ENCODE measurements at places on chromosomes 13 and 19.

DNA sequence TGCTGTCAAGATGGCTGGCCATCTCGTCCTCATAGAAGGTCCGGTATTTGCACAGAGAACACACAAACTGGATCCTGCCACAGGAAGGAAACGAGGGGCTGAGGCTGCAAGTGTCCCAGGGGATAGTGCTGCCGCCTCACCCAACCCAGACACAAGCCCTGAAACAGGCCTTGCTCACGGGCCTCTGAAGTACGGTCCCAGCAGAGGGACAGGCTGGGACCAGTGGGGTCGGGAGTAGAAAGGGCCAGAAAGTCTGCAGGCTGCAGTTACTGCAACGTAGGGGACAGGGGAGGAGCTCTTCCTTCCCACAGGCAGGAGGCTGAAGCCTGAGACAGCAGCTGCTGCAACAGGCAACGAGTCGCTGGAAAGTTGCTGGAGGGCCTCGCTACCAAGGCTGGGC is 18.2 kb upstream of the AKAP8 start:
- no peak for DNase-seq

- DNase-seq, result no peak
These were observed 418.6 kb downstream of the OXGR1 start for GRCh38 chr13:96575423-96576320.

- DNase-seq, result no peak
These were observed 257.4 kb downstream of the TDRD3 start for GRCh38 chr13:60654415-60654814.

DNA sequence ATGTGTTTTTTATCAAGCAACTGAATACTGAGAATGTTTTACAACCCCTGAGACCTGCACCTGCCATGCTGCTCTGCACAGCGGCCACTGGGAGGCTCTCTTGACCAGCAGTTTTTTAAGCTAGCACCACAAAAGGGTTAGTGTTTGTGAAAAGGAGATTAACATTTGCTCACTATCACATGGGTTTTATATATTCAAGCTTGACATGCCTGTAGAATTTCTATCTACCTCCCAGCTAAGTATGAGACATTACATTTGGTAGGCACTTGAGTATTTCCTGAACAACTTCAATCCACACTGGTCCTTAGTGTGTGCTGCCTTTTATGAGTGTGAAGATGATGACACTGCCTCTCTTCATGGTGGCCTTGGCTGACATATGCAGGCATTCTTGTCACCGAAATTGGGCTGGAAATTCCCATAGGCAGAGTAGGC is 1238.9 kb downstream of the UQCRFS1 start:
- no peak for DNase-seq

DNA sequence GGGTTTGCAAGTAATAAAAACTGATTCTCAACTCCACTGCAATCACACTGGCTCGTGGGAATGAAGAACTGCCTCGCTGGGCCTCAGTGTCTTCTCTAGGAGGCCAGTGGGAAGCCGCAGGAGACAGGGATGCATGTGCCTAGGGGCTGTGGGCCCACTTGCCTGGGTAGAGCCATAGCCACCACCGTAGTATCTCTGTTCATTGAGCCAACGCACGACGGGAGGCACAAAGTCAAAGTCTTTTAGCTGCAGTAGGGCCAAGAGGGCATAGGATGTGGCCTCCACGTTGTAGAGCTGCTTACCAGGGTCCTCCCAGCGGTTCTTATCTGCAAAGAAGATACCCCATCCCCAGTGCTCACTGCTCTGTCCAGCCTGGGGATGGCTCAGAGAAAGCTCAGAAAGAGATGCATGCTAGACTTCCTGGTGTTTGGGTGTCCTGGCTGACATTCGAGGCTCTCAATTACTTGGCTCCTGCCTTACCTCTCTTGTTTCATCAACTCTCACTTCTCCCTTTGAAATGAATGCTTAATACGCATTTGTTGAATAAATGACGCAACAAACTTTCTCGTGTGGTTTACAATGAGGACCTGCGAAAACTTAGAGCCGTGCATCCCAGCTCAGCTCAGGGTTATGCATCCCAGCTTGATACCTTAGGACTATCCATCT is 16.1 kb upstream of the TNFSF14 start:
- peak; percentile 48 for DNase-seq

DNA sequence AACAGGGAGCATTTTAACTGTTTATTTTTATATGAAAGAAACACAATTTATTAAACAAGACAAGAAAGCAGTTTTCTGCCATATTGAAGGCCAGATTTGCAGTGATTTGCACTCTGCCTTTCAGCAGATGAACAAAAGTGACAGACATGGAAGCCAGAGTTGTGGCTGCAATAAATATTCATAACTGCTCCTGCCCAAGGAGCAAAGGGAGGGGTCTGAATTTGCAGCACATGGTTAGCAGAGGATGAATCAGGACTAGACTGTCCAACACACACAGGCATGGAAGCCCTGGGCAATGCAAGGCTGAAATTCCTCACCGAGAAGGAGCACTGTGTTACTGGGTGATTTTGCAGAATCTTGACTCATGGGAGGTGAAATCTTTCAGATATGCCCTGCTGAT is 418.2 kb downstream of the DCT start:
- DNase-seq, result no peak

GRCh38 chr19:23956051-23956450 is 41.4 kb downstream of the ZNF726 start:
- DNase-seq, result no peak

DNA sequence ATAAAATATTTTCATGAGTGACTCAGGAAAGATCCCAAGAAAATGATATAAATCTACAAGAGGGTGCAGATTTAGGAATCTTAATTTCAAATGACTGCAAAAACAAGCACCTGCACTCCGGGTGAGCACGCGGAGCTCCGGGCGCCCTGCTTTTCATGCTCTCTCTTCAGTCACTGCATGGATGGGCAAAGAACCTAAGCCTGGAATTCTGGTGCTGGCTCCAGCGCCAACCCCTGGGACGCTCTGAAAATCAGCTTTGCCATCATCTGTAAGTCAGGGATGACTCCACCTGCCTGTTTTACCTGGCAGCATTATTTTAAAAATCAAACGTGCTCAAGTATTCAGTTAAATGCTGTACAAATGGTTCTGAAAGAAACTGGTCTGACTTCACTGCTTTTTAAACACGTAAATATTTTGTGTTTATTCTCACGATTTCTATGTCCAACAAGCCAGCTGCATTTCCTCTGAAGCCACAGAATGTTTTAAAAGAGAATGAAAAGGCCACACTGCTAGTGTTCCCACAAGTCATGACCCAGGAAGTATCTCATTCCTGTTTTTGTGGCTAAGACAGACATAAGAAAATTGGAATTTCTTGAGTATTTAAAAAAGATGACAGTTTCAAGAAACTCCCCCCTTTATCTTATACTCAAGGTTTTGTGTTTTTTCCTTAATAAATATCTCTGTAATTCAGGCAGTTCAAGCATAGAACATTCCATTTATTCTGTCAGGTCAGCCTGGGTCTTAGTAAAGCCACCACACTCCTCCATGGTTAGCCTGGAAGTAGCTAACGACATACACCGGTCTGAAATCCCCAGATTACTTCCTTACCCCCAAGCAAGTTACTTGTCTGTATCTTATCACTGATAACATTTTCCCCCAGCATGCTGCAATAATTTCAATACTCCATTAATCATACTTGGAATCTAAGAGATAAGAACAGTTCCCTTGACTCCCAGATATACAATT is 81.1 kb downstream of the COL4A1 start:
- DNase-seq, result no peak

DNA sequence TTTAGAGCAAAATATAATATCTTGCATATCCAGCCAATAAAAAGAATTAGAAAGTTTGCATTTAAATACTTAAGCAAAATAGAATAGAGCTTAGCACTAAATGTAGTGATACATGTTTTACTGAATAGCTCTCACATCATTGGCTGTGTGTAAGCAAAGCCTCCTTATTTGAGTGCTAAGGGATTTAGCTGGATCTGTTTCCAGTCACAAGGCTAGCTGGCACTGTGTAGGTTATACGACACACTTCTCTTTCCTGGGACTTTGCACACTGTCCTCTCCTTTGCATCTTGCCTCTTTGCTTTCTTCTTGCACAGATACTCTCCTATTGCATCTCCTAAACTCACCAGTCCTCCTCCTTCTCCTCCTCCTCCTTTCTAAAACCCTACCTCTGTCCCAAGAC is 423.8 kb downstream of the KLF5 start:
- DNase-seq, result no peak

- DNase-seq, result no peak
These were observed 33.5 kb downstream of the ZNF506 start for GRCh38 chr19:19788015-19788414.

GRCh38 chr19:11519138-11519537 is 9.8 kb downstream of the ECSIT start:
- DNase-seq, result no peak

GRCh38 chr19:45297674-45298073 is 25.0 kb downstream of the CKM start:
- DNase-seq, result no peak

DNA sequence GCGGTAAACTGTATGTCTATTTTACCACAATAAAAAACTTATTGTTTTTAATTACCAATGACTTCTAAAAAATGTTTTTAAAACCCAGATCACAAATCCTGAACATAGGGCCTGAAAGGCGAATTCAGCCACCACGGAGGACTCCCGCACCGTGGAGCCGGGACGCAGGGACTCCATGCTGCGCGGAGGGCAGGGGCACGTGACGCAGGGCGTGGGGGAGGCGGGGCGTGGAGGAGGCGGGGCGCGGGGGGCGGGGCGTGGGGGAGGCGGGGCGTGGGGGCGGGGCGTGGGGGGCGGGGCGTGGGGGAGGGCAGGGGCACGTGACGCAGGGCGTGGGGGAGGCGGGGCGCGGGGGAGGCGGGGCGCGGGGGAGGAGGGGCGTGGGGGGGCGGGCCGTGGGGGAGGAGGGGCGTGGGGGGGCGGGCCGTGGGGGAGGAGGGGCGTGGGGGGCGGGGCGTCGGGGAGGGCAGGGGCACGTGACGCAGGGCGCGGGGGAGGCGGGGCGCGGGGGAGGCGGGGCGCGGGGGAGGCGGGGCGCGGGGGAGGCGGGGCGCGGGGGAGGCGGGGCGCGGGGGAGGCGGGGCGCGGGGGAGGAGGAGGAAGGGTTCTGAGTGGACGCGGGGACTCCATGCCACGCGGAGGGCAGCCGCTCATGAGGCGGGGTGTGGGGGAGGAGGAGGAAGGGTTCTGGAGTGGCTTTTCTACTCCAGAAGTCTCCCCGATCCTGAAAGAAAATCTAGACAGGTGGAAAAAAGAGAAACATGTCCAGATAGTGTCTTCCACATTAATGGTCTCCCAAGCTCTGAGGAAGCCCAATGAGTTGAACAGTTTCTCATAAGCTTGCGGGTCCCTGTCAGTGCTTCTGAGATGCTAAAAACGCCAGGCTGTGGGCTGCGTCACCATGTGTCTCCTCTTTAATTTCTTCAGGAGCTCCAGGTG is 4.4 kb upstream of the PROZ start:
- peak; percentile 94 for DNase-seq

DNA sequence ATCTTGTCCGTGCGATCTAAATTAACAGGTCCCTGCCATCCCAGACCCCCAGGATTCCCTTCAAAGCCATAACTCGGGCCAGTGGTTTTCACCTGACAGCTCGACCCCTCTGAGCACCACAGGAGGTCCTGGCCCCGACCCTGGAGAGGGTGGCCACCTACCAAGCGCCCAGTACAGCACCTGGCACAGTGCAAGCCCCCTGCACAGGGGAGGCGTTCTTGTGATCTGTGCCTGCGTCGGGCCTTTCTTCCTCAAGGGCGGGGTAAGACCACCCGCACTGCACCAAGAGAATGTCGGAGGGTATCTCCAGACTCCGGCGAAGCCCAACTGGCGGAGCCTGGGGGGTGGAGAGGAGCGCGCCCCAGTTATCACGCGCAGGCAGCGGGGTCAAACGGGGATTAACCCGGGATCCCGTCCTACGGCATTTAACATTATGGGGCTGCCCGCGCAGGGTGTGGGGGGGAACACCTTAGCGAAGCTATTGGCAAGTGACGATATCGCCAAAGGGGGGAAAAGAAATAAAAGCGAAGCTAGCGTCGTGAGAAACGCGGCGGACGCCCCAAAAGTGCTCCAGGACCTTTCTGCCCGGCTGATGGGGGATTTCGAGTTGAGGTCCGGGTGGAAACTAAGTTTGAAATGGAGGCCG is 1.3 kb upstream of the HNRNPL start:
- DNase-seq, result peak; percentile 85

- no peak for DNase-seq
These were observed 263.3 kb downstream of the COG6 start for GRCh38 chr13:39918620-39919236.

DNA sequence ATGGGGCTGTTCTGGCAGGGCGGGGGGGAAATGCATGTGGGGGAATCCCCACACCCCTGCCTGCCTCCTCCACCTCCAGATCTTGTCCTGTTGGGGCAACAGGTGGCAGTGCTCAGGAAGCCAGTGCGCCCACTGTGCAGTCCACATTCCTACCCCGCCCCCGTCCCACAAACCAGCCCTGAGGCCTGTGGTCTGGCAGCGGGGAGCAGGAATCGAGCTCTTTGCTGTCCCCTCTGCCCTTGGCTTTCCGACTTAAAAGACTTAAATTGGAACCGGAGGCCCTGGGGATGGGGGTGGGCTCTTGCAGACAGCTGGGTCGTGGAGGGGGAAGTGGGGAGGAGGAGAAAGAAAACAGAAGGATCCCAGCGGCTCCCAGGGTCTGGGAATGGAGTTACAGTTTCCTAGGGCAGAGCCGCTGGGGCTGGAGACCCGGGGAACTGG is 4.3 kb downstream of the NANOS3 start:
- no peak for DNase-seq

GRCh38 chr19:46134527-46134926 is 10.0 kb upstream of the IGFL3 start:
- DNase-seq, result no peak

GRCh38 chr13:27403203-27403678 is 21.2 kb upstream of the GTF3A start:
- no peak for DNase-seq

DNA sequence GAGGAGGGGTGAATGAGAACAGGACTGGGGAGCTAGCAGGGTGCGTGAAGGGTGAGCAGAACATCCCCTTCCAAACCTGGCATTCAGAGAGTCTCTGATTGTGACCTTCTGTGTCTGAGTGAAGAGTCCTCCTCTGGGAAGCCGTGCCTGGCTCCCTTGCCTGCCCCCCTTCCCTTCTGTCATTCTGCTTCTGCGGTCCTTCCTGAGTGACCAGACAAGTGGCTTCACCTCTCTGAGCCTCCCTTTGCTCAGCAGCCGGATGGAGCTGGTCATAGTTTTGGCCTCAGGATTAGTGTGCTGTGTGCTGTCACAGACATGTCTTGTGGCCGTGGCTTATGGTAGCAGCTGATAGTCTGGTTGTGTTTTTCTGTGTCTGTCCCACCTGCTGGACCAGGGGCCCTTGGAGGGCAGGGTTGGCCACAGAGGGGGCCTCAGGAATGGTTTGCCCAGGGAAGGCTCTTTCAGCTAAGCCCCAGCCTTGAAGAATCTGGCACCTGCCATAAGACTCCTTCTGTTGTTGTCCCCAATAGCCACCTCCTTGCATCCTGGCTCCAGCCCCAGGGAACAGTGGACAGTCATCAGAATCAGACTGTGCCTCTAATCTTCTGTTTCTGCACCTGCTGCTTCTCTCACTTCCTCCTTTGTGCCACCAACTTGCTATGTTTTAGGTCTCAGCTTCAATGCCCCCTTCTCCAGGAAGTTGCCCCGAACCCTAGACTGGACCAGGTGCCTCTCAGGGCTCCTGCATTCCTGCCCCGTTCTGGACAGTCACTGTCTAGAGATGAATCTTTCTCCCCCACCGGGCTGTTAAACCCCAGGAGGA is 5.9 kb downstream of the CLPTM1 start:
- DNase-seq, result no peak

- DNase-seq, result peak; percentile 78
These were observed 6.8 kb downstream of the CSNK1G2 start for GRCh38 chr19:1947651-1948209.

- no peak for DNase-seq
These were observed 83.2 kb downstream of the CCNA1 start for GRCh38 chr13:36515466-36515865.

All from posterior vena cava (tissue), 2 donors.